ENCODE measurements at places on chromosomes 12 and 14. TPM values are rescaled to one million over a fixed set of nuclear protein-coding genes. Genes with fewer than 3 reads are reported as not detected.

- DNase-seq, result no peak
Measured at GRCh38 chr14:51880835-51881580, 20.6 kb downstream of the GNG2 start.

GRCh38 chr14:104978746-104979691 is 845 bp upstream of the AHNAK2 start:
- no peak for DNase-seq

GRCh38 chr12:23361971-23362370 is 587.5 kb downstream of the SOX5 start:
- DNase-seq, result no peak

GRCh38 chr12:98359856-98360255 is 155.5 kb upstream of the TMPO start:
- DNase-seq, result no peak

- DNase-seq, result no peak
Measured at GRCh38 chr12:31518680-31519227, 72.2 kb downstream of the DENND5B start.

The CLEC2A gene
- not detected for total RNA-seq

GRCh38 chr12:75964150-75964549 is 67.4 kb downstream of the PHLDA1 start:
- no peak for DNase-seq

The PPFIA2 gene
- total RNA-seq, result 3.8 TPM

- no peak for DNase-seq
Measured at GRCh38 chr12:80053051-80053790, 46.1 kb upstream of the OTOGL start.

The MLXIP gene
- 28.2 TPM for total RNA-seq

The MFAP5 gene
- 466 TPM for total RNA-seq

GRCh38 chr14:76313852-76314251 is 62.1 kb upstream of the ESRRB start:
- no peak for DNase-seq

The DHRS2 gene
- total RNA-seq, result not detected

- DNase-seq, result no peak
Measured at GRCh38 chr14:52363041-52363704, 49.1 kb downstream of the PTGER2 start.

GRCh38 chr12:64931981-64932380 is 107.5 kb downstream of the TBC1D30 start:
- DNase-seq, result no peak

The NID2 gene
- 14.2 TPM for total RNA-seq

Measured in breast epithelium (tissue), 4 donors.